ENCODE measurements at places on chromosomes 11 and 22.
A peak's percentile ranks its signal among the peaks of the same experiment; 100 is the strongest.

GRCh38 chr11:30313580-30313979 lies 9.3 kb upstream of the ARL14EP start:
- peak; percentile 45 for DNase-seq

GRCh38 chr22:28032861-28033260 lies 113.8 kb upstream of the PITPNB start:
- no peak for DNase-seq

- DNase-seq = no peak
These were observed 19.4 kb upstream of the LRRC55 start for GRCh38 chr11:57162179-57162898.

- no peak for DNase-seq
These were observed 145.9 kb downstream of the GRIK4 start for GRCh38 chr11:120657306-120658070.

GRCh38 chr22:36528341-36528740 lies 625 bp downstream of the EIF3D start:
- no peak for DNase-seq

DNA sequence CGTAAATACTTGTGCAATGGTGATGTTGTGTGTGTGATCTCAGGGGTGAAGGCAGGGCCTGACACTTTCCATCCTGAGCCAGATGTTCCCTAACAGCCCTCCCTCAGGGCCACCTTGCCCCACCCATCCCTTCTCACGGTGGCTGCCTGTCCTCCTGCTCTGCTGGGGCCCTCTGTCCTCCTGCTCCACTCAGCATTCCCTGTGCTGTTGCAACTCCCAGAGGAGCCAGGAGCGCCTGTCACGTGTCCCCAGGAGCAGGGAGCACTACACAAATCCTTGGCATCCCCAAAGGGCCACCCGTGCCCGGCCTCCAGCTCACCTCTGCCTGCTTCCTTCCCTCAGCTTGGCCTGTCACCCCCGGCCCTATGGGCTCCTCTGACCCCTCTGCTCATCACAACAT lies 10.2 kb upstream of the CSNK1E start:
- no peak for DNase-seq

DNA sequence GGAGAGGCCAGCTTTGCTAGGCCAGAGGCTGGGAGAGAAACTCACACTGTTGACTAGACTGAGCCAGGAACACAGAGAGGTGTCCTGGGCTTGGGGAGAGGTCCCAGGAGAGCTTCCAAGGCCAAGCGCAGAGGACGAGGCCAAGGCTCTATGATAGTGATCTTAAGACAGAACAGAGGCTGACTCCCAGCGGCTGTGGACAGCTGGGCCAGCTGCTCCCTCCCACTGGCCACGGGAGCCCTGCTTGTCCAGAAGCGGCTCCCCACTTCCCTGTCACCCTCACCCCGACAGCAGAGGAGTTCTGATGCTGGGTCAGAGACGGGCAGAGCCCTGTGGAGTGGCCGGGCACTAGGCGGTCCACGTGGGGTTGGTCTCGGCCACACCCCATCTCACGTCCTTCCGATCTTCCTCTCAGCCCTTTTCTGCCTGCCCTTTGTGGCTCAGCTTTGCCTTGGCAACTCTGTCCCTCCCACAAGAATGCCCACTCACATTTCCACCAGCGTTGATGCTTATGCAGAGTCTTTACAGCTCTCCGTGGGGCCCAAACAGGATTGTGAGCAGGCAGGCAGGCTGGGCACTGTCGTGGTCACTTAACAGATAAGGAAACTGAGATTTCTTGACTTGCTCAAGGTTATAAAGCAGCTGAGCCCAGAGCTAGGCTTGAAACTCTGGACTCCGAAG lies 68.2 kb downstream of the FBXO7 start:
- no peak for DNase-seq

- no peak for DNase-seq
These were observed 10.8 kb upstream of the WEE1 start for GRCh38 chr11:9562716-9563115.

DNA sequence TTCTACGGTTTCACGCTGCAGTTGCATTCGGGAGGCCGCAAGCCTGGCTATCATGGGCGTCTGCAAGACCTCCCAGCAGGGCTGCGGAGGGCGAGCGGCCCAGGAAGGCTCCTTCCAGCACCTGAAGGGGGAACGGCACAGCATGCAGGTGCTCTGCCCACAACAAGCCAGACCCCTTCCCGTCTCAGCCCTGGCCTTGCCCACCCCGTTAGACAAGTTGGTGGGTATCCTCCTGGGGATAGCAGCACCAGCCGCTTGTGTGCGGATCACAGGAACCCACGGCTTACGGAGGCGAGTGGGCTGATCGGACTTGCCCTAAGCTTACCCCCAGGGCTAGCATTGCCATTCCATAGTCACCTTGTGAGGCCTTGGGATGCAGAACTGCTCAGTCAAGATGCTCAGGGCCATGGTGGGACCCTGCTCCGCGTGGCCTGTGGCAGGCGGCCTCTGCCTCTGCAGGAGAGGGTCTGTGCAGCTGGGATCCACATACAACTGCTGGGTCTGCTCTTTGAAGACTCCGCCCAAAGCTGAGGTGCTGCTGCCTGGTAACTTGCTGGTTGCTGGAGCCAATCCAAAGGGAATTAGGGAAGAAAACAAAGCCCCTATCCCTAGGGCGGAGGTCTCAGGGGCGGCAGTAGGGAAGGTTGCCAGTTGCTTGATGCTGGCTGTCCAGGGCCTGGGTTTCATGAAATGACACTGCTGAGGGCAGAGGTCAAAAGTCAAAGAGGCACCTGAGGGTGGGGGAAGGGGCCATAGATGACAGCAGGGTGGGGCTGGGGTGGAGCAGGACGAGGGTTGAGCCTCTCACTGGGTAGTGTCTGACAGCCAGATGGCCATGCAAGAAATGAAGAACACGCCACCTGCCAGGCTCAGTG lies 1.4 kb upstream of the OSBPL5 start:
- DNase-seq = no peak

DNA sequence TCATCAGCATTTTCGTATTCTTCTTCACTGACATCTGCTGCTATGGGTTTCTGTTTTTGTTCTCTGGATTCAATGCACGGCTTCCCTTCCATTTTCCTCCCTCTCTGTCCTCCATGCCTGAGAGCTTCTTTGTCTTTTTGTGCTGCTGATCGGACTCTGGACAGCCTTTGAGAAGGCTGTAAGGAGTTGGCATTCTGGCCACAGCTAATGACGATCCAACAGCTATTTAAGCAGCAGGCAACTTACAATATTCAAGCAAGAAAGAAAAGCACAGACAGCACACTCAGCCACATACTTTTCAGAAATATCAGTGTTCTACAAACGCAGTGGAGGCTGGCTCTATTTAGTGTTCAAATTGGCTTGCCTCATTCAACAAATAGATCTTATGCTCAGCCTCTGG lies 60.9 kb upstream of the ZC3H12C start:
- no peak for DNase-seq

DNA sequence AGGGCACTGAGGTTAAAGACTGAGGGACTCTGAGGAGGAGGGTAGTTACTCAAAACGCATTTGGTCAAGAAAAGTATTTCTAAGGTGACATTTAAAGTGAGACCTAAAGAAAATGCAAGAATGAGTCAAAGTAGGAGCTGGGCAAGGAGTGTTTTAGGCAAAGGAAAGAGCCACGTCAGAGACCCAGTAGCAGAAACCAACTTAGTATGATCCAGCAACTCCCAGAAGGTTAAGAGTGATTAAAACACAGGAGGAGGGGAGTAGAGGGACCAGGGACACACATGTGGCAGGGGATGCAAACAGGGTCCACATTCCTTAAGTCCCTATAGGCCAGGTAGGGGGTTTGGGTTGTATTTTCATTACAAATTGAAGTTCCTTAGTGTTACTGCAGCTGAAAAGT lies 24.3 kb upstream of the CCDC34 start:
- DNase-seq = no peak

GRCh38 chr11:32226480-32226879 lies 135.6 kb downstream of the RCN1 start:
- no peak for DNase-seq

- DNase-seq = no peak
These were observed 7.7 kb upstream of the SYVN1 start for GRCh38 chr11:65141896-65142494.

- no peak for DNase-seq
These were observed 37.0 kb upstream of the MICAL2 start for GRCh38 chr11:12073436-12073835.

DNA sequence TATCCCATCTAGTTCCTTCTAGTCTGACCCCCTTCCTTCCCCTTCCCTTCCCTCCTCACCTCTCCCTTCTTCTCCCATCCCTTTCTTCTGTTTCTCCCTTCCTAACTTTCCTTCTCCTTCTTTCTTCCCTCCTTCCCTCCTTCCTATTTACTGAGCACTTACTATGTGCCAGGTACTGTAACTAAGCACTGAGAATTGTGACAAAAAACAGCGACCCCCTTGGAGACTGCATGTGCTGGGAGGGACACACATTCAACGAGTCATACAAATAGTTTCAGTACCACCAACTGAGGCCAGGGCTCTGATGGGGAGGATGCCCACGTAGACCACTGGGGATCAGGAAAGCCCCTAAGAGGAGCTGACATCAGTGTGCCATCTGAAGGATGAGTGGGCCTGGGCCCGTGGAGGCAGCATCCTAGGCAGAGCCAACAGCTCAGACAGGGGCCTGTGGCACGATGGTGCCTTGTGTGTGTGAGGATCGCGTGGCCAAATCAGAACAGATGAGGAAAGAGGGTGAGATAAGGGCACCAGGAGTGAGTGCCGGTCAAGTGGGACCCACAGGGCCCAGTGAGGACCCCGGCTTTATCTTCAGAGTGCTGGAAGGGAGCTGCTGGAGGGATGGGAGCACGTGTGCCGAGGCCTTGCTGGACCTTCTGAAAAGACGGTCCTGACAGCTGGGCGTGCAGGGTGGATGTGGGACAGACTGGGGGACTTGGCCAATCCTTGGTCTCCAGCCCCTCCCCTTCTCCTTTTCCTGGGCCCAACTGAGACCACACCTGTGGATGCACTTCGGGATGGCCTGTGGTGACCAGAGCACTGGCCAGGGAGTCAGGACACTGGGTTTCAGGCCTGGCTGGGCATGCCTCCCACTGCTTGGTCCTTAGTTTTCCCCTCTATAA lies 38.4 kb upstream of the CRYBB3 start:
- no peak for DNase-seq

DNA sequence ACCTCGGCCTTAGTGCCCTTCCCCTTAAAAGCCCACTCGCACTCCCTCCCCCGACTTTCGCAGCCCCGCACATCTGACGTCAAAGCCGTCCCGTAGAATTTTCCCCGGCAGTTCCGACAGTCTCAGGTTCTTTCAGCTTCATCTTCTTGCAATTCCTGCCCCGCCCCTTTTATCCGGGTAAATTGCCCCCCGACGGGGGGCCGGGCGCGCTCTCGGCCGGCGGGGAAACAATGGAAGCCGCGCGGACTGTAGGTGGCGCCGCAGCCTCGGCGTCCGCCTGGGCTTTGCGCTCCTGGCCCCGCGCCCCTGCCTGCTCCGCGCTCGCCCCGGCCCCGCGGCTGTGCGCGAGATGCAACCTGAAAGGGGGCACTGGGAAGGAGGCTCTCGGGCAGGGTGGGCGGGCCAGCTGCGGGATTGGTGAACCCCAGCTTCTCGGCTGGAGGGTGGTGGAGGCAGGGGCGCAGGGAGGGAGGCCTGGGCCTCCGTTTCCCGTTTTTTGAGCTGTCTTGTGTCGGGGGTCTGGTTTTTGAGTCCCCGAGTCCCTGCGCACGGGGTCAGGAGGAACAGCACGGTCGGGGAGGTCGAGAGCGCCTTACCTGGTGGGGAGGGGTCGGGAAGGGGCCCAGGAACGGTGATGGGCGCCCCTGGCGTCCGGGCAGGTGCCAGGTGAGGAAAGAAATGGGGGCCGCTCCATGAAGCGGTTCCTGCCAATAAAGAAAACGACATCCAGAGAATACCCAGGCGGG lies 859 bp upstream of the FGF19 start:
- no peak for DNase-seq

DNA sequence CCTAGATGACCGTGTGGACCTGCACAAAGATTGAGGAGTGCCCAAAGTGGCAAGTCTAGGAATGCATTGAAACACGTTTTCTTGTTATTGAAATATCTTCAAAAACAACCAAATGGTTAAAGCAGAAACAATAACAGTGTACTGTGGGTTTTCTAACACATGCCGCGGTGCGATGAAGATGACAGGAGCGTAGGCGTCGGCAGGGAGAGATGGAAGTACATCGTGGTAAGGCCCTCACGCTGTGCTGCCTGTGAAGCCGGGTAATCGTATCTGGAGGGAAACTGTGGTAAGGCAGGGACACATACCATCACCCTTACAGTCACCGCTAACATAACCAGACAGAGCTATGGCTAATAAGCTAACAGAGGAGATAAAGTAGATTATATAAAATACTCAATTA lies 261.4 kb downstream of the TBC1D22A start:
- no peak for DNase-seq

DNA sequence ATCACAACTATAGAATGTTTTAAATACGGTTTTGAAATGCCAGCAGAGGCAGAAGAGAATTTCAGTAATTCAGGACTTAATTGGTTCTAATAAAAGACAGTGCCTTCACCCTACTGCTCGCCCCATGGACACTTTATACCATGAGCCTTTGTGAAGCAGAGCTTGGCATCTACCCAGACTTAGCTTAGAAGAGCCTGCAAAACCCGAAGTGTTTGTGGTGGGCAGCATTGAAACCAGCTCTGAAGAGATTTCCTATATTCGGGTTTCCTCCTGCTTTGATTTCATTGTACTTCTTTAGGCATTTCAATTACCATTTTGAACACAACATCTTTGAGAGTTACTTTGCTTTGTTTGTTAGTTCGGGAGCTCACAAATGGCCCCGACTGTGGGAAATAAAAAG lies 185.1 kb upstream of the MTNR1B start:
- no peak for DNase-seq

- peak; percentile 88 for DNase-seq
These were observed 64.4 kb downstream of the INSC start for GRCh38 chr11:15179167-15179566.

GRCh38 chr22:50012211-50013181 lies at the start of gene IL17REL:
IL17REL (minus strand) TSS chr22:50012765; CDS start chr22:50012646, 119 bp downstream.
- no peak for DNase-seq

- peak; percentile 61 for DNase-seq
These were observed 56.7 kb upstream of the RAB38 start for GRCh38 chr11:88231894-88232482.

DNA sequence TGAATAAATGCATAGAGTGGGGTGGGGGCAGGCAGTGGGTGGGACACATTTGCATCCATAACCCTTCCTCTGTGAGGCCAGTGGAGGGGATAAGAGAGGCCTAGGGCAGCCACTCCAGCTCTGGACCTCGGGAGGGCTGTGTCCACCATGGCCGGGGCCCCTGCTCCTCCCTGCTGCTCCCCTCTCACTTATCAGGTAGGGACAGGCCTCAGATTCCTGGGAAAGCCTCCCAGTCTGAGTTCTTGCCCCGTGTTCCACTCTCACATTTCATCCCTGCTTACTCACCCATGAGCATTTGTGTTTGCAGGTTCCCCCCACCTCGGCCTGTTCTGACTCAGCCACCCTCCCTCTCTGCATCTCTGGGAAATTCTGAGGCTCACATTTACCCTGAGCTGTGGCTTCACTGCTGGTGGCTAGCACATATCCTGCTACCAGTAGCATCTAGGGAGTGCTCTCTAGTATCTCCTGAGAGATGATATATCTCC lies 128.7 kb upstream of the TOP3B start:
- DNase-seq = peak; percentile 77

- peak; percentile 28 for DNase-seq
These were observed 4.5 kb upstream of the TPBGL start for GRCh38 chr11:75236062-75236461.

All from fibroblast of upper back skin (primary cell).